ENCODE measurements at places on chromosomes 5 and 9.

DNA sequence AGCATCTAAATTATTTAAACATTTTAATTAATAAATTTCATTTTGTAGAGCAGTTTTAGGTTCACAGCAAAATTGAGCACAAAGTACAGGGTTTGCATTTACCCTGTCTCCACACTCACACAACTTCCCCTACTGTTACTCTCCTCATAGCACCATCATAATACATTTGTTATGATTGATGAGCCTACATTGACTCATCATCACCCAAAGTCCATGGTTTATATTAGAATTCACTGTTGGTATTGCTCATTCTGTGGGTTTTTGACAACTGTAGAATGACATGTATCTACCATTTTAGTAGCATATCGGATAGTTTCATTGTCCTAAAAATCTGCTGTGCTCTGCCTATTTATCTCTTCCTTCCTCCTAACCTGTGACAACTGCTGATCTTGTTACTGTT is 411.1 kb upstream of the MPDZ start:
- no peak for DNase-seq

DNA sequence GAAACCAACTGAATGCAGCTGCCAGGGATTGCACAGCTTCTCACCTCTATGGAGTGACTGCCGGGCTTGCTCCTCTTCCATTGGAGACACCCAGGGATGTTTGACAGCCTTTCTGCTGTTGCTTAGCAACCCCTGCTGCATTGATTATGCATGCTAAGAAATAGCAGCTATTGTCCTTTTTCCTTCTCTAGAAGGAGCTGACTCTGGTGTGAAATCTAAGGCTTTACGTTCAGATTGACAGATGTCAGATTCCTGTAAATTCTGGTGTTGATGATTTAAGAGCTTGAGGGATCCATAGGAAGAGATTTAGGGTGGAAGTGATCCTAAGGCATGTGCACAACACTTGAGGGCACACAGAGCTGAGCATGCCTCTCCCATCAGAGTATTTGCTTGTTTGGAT is 267.7 kb downstream of the NTRK2 start:
- no peak for DNase-seq

DNA sequence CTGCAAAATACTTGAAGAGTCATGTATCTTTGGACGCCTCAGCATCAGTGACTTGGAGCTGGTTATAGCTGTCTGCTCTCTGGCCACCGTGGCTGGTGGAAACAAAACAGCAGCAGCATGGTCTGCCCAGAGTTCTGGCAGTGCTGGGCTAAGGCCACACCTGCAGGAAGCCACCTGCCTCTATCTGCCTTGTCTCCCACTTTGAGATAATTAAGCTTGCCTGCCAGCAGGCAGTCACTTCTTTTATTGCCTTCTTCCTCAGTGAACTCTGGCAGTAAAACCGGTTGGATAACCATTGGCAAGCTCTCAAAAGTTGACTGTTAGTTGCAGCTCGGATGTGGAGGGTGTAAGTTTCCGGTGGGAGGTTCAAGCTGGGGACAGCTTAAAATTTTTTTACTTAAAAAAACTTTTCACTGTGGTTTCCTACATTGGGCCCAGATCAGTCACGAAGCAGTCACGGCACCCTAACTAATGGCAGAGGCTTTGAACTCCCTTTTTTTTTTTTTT is 4.9 kb downstream of the SMIM3 start:
- no peak for DNase-seq

- DNase-seq, result no peak
Measured at GRCh38 chr9:111231801-111232580, 98.0 kb downstream of the OR2K2 start.

DNA sequence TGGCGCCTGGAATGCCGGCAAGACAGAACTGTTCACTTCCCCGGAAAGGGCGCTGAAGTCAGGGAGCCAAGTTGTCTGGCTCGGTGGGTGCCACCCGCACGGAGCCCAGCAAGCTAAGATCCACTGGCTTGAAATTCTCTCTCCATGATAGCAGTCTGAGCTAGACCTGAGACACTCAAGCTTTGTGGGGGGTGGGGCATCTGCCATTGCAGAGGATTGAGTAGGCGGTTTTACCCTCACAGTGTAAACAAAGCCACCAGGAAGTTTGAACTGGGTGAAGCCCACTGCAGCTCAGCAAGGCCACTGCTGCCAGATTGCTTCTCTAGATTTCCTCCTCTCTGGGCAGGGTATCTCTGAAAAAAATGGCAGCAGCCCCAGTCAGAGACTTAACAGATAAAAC is 277.4 kb downstream of the SLCO4C1 start:
- DNase-seq, result no peak

DNA sequence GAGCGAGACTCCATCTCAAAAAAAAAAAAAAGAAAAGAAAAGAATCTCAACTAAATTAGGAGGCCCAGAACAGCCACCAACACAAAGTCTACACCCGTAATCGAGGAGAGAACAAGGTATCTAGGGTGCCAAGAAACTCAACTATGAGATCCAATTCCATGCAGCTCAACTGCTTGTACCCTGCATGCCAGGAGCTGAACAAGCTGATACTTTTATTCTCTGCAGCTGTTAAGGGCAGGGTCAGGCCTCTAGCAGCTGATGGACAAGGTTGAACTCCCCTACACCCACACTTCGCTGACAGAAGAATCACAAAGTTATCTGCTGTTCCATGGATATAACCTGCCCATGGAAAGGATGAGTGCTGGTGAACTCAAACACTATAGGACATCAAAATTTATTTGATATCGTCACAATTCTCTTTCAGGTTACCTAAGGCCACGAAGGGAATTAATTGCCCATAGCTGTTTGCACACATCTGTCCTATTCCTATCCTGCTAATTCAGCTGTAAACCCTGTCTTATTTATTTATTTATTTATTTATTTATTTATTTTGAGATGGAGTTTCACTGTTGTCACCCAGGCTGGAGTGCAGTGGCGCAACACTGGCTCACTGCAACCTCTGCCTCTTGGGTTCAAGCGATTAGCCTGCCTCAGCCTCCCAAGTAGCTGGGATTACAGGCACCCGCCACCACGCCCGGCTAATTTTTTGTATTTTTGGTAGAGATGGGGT is 20.7 kb downstream of the UBAP2 start:
- DNase-seq, result no peak

DNA sequence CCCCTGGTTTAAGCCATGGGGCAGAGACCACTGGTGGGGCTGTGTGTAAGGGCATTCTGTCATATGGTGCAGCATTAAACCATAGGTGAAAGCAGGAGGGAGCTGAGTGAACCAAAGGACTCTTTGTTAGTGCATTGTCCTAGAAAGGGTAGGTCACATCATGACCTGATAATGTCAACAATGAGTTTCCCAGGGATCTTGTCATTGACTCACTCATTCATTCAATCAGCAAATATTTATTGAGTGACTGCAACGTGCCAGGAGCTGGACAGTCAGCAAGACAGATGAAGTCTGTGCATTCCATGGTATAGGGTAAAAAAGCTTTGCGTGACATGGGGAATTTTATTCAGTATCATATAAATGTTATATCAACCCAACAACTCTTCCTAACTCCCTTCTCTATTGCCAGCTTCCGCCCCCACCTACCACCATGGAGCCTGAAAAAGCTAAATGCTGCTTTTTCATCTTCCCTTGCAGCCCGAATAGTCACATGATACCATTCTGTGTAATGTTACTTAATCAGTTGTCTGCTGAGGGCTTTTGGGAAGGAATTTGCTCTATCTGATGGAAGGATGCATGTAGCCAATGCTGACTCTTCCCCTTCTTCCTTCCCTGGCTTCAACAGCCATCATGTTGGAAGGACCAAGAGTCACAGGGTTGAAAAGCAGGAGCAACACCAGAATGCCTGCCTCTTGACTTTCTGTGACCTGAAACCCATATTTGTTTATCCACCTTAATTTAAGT is 11.5 kb upstream of the OTULINL start:
- DNase-seq, result no peak

DNA sequence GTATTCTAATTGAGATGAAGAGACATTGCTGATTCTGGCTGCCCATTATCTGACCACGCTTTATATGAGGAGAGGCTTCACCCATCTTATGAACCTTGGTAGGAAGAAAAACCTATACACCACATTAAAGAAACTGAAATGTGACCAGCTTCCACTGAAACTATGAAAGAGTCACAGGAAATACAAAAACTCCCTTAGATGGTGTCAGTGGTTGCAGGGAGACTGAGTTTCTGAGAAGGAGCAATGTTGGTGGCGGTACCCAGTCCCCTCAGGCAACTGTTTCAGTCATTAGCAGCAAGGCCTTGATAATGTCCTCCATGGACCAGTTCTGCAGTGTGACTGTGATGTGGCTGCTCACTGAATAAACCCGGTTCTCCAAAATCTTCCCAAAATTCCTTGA is 110.5 kb upstream of the FTMT start:
- DNase-seq, result no peak

GRCh38 chr9:24413651-24414050 is 132.0 kb downstream of the IZUMO3 start:
- no peak for DNase-seq

DNA sequence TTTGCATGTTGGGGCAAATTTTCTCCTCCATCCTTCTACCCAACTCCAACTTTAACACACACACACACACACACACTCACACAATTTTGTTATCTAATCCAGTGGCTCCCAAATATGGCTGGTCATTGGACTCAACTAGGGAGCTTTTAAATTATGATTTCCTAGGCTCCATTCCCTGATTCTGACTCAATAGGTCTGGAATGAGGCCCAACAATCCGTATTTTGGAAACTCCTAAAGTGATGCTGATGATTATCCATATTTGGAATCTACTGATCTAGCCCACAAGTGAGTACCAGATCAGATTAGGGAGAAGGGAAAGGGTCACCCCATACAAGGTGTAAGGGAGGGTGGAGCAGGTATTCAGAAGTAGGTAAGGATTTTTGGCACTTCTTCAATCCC is 309.7 kb downstream of the TLE1 start:
- no peak for DNase-seq

DNA sequence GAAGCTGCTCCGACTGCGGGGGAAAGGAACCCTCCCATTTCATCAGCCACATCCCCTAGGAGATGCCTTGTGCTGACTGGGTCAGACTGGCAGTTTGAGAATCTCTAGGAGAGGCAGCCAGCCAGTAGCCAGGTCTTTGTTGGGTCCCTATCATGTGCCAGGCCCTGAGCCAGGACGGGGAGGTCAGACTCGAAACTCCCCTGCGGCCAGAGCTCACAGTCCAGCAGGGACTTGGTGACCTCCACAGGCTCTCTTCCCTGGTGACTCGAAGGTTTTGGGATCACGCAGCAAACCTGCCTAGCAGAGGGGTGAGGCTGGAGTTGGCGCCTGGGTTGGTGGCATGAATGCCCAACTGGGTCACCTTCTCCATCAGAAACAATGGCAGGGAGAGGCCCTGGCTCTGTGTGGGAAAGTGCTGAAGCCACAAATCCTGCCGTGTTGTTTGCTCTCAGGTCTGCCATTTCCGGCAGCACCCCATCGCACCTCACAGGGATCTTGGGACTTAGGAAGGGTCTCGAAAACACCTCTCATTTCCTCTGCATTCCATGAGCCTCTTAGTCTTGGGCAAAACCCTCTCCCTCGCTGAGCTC is 14.4 kb upstream of the ORM1 start:
- DNase-seq, result no peak

- DNase-seq, result no peak
Measured at GRCh38 chr5:121974261-121974660, 12.5 kb downstream of the SRFBP1 start.

DNA sequence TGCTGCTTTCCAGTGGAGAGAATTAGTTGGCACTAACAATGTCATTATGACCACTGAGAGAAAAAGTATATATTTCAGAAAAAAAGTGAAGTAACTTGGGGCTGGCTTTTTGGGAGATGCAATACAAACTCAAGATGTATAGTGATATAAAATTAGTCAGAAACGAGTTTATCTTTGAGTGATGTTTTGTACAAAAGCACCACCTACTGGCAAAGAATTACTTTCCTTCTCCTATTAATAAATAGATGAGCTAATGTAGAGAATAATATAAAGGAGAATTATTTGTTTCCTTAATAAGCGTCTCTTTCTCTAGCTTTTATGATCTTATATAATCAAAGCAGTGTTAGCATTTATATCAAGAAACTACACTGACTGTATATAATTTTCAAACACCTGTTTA is 158.8 kb downstream of the MEF2C start:
- no peak for DNase-seq

GRCh38 chr9:93294011-93294410 is 110.1 kb downstream of the WNK2 start:
- no peak for DNase-seq

DNA sequence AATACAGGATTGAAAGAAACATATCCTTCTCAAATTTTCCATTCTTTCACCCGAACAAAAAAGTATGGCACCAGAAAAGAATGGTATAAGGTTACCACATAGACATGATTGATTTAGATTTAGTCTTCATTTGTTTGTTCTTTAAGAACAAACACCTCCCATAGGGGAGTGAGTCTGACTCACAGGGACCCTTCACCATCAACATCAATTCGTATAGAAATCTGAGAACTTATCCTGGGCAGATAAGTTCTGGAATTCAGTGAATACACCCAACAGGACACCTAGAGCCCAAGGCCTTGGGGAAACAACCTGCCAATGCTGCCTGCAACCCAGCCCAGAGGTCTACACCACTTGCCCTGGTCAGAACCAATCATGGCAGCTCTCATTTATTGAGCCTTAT is 46.2 kb downstream of the LHFPL2 start:
- DNase-seq, result no peak

DNA sequence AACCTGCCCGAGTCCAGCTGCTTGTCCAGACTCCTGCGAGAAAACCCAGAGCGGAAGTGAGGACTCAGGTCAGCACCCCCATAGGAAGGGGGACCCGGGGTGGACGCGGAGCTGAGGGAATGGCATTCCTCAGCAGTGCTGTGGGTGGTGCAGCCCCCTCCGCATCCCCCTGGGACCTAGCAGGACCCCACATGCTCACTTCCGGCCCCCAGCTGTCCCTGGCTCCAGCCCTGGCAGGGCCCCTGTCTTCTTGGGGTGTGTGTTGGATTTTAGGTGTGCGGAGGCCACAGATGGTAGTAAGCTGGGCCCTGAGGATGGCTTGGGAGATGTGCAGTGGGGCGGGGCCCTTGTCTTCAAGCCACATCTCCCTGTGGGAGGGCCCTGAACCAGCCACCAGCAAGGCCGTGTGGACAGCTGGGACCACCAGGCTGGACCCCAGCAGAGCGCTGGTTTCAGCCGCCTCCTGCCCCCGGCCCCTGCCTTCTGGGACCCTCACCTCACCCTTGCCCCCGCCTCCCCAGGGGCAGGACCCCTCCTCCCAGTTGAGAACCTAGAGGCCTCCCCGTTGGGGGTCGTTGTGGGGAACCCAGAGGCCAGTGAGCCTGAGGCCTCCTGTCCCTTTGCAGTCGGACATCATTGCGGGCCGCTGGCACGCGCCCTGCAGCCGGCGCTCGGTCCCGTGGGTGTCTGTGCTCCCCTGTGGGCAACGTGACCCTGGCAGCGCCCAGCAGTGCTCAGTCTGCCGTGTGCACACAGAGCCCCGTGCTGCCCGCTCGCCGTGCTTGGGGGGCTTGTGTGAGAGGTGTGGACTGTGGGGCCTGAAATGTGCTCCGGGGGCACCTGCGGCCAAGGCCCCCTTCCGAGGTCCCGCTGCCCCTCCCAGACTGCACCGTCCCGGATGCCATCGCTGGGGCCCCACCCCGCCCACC is 10.8 kb upstream of the SLC9A3 start:
- no peak for DNase-seq

GRCh38 chr5:138850865-138851435 is 24.2 kb downstream of the LRRTM2 start:
- DNase-seq, result no peak
